Stimulated activated CD4-positive, alpha-beta T cell treated with anti-CD3 and anti-CD28 coated beads, TNF-alpha, amount 100 ng/mL, for 4 hours (primary cell): ENCODE measurements at places on chromosomes 7 and 10.

GRCh38 chr7:50149369-50149768, 56.3 kb upstream of the ZPBP start:
- DNase-seq = no peak

GRCh38 chr7:158596309-158596708, 8.7 kb upstream of the PTPRN2 start:
- DNase-seq = no peak

DNA sequence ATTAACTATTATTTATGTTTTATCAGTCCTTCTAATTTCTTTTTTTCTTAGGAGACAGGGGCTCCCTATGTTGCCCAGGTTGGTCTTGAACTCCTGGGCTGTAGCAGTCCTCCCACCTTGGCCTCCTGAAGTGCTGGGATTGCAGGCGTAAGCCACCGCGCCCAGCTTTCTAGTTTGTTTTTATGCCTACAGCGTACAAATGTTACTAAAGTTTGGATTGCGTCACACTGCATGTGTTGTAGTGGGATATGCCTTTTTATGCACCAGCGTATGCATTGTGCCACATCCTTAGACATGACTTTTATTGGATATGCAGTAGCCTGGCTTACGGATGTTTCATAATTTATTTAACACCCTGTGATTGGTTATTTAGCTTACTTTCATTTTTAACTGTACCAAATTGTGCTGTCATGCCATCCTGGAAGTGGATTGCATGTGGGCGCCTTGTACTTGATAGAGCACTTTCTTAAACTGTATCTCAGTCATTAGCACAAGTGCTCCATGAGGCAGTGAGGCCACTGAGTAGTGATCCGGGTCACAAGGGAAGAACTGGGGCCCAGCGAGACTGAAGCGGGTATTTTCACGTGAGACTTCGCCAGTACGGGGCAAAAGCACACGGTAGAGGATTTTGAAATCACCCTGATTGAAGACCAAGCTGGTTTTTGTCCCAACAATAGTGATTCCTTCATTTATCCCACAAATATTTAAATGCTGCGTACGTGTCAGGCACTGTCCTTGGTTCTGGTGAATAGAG, 165.0 kb downstream of the MGMT start:
- no peak for DNase-seq

GRCh38 chr7:3011211-3011852, 32.3 kb downstream of the CARD11 start:
- no peak for DNase-seq

GRCh38 chr10:12376211-12376610, 26.9 kb downstream of the CAMK1D start:
- DNase-seq = no peak

DNA sequence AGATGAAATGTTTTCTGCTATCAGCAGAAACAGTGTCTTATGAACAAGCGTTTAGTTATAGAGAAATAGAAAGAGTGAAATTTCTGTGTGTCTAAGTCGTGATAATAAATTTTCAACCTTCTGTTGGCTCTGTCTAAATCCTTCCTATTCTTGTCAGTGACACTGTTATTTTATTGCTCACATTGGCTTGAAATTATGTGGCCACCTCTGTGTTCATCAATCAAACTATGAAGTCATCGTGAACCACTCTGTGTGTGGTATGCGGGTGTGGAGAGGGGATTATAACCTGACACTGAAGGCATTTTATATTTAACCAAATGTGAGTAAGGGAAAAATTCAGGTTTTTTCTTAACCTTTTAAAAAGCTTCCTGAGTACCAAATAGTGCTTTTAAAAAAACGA, 12.3 kb downstream of the AOAH start:
- no peak for DNase-seq

GRCh38 chr7:158166386-158167340, 421.0 kb downstream of the PTPRN2 start:
- no peak for DNase-seq

GRCh38 chr7:27678617-27679260, 16.1 kb upstream of the HIBADH start:
- no peak for DNase-seq

DNA sequence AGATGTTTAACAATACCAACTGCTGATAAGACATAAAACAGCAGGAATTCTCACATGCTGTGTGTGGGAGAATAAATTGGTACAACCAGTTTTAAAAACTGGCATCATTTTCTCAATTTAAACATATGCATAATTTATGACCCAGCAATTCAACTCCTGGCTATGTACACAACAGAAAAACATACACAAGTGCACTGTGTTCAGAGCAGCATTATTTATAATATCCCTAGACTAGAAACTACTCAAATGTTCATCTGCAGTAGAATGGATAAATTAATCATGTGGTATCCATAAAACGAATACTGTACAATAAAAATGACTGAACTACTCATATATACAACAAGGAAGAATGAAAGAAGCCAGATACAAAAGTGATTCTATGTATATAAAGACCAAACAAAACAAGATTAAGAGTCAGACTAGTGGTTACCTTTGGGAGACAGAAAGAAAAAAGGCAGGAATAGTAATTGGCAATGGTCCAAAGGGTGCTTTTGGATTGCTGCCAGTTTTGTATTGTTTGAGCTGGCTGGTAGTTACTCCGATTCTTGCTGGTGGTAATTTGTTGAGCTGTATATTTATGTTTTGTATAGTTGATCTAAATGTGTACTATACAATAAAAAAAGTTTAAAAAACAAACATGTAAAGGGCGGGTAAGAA, 306.0 kb downstream of the TFEC start:
- DNase-seq = no peak

DNA sequence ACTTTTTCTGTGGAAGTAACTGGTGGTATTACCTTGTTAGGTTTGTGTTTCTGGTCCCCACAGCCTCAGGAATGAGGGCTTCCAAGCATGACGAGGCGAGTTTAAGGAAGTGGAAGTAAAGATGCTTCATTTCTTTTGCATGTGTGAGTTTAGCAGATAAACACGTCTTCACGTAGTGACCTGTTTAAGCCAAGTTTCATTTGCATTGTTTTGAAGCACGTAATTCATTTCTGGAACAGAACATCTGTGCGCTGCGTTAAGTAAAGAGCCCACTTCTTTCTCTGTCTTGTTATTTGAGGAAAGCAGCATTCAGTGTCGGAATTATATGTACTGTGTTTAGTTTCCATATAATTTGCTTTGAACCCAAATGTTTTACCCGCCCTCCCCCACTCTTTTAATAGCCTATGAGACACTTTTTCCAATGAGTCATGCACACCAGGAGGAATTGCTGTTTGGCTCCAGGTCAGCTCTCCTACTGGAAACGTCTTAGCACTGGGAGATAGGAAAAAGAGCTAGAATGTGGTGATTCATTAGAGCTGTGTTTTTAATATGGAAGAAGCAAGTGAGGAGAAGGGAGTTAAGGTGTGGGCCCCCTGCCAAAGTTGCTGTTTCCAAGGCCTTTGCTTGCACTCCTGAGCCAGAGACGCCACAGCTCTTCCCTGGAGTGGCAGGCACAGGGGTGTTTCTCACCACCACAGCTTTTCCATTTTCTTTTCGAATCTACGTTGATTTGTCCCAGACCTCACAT, 36.7 kb downstream of the BTBD16 start:
- no peak for DNase-seq

GRCh38 chr10:101558671-101559595, 29.1 kb downstream of the POLL start:
- no peak for DNase-seq

GRCh38 chr7:134764365-134764764, 15.1 kb upstream of the CALD1 start:
- no peak for DNase-seq

DNA sequence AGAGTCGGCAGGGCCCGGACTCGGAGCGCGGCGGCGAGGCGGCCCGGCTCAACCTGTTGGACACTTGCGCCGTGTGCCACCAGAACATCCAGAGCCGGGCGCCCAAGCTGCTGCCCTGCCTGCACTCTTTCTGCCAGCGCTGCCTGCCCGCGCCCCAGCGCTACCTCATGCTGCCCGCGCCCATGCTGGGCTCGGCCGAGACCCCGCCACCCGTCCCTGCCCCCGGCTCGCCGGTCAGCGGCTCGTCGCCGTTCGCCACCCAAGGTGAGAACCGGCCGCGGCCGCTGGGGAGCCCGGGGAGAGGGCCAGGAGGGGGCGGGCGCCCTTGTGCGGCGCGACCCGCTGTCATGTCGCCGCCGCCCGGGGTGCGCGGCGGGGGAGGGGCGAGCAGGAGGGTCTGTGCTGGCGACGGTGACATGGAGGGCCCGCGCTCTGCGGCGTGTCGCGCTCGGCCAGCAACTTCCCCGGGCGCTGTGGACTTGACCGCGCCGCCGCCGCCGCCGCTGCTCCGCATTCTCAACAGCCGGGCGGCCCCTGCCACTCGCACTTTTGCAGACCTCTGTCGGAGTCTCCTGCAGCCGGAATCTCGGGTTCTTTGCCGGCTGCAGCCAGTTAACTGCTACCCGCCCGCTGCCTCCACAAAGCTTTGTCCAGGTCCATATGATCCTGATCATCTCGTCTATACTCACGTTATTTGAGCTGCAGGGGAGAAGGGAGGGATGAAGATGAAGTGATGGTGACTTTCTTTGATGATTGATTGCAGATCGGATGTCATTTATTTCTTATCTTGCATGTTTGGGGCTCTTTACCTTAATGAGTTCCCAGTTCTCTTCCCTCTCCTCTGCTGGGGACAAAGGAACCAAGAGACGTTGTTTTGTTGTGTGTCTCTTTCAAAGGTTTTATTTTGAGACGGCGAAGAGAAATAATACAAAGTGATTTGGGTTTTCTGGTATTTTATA, 869 bp downstream of the TRIM24 start:
- peak; percentile 45 for DNase-seq

DNA sequence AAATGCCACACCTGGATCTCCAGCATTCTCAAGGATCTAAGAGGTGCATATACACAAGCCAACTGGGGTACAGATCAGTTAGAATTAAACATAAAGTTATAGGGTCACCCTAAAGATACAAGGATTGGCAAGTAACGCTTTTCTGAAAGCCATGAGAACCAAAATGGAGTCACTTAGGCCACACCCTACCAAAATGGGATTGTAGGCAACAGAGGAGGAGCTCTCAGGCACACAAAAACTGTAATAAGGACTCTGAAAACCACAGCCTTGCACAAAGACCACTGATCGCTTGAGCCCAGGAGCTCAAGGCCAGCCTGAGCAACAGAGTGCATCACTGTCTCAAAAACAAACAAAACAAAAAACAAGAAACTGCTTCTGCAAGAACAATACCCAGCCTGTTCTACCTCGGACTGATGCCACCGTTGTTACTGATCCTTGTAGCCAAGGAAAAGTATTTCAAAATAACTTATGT, 35.5 kb downstream of the SVOPL start:
- DNase-seq = no peak

DNA sequence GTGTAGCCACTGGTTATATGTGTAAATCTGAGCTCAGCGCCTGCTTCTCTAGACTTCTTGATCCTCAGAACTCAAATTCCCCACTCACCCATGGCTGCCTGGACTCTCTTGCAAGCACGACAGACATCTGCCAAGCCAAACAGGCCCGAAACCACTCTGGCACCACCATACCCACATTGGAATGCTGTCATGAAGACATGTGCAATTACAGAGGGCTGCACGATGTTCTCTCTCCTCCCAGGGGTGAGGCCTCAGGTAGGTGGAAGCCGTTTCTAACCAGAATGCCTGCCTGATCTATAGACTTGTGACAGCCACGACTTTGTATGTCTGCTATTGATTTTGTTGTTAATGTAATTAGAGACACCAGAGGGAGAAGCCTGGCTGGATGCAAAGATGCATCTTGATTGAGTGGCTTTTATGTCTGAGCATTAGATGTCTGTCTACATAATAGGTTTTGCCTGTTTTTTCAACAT, 4.0 kb downstream of the BAMBI start:
- DNase-seq = no peak

DNA sequence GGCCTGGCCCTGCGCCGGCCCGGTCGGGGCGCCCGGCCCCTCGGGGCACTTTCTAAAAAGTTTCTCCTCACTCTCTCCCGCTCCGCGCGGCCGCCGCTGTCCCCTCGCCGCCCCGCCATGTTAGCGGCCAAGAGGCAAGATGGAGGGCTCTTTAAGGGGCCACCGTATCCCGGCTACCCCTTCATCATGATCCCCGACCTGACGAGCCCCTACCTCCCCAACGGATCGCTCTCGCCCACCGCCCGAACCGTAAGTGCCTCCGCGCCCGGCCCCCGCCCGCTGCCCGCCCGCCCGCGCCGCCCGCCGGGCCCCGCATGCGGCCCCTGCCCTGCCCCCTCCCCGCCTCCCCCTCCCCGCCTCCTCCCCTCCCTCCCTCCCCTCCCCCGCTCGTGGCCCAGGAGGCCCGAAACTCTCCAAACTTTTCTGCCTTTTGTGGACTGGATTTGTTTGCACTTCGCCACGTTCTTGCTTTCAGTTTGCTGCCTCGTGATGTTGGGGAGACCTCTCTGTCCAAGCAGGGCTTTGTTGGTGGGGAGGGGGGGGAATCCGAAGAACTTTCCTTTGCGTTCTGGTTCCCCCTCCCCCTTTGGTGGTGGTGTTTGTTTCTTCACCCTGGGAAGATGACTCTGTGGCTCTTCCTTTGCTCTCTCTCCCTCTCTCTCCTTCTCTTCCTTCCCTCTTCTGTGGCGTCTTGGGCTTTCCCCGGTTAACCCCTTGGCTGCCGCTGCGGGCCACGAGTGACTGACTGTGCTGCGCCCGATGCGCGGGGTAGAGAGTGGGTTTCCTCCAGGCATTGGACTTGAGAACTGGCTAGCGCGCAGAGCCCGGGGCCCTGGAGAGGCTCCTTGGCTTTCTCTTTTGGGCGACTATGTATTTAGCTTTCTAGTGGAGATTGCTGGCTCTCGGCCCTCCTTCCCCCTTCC, 1.6 kb downstream of the TCF7L2 start:
- no peak for DNase-seq

DNA sequence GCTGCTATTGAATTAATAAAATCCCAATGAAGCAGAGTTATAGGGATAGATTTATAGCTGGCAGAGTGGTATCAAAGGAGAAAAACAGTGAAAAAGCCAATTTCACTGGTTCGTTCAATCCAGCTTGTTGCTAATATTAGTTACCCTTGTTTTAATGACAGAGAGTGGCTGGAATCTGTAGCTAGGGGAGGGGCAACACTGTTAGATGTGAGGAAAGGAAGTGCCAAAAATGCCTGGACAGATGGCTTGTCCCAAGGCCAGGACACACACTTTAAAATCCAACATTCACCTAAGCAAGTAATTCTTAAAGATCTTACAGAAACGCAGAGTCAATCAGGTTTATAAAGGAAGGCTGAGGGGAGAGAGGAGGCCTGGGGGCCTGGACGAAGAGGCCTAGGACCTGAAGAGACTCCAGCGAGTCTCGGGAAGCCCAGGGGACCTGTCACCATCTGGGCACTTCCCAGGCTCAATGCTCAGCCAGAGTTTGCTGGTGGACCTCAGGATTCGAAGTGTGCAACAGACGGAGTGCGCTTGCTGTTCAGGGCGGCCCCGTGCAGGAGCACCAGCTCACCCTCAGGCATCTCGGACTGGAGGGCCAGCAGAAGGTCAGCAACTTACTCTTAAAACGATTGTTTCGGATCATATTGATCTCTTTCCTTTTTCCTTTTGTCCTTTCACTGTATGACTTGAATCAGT, 36.7 kb downstream of the TMEM248 start:
- DNase-seq = no peak
